ENCODE measurements at places on chromosomes 1 and 21.

DNA sequence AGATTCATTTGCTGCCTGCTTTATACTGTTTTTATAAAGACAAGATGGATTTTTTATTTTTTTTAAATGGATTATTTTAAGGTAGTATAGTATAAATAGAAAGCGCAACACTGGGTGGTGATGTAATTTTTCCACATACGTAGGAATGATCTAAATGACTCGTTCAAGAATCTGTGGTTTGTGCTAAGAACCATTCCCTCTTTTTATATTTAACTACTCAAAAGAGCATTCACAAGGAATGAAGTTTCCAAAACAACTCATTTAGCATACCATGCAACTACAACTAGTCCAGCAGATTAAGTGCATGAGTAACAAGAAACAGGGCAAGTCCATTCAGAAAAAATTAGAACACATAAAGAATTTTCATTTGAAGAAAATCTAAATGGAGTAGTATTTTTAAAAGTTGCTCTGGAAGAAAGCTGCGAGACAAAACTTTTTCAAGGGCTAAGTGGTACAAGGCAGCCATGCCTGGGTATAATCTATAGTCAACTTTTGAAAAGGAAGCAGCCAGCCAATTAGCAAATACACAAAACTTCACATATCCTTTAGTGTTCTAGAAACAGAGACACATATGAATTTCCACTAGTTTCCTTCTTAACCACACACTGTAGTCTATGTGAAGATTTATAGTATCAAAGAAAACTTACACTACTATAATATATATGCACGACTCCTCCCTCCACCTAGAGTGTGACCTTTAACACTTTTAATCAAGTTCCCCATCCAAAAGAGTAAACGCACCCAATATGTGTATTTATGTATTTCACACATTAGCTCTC, 23.4 kb downstream of the GTF2B start:
- no peak for DNase-seq

DNA sequence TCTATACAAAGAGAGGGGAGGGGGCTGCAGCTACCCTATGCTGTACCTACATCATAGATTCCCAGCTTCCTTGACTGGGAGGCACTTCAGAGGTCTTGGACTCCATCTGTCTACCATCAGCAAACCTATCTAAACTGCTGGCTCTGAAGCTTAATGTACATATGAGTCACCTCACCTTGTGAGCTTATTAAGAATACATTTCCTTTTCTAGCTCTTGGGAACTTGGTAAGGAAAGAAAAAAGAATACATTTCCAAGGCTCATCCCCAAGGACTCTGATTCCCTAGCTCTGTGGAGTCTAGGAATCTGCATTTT, 50.0 kb upstream of the PRELP start:
- DNase-seq = no peak

DNA sequence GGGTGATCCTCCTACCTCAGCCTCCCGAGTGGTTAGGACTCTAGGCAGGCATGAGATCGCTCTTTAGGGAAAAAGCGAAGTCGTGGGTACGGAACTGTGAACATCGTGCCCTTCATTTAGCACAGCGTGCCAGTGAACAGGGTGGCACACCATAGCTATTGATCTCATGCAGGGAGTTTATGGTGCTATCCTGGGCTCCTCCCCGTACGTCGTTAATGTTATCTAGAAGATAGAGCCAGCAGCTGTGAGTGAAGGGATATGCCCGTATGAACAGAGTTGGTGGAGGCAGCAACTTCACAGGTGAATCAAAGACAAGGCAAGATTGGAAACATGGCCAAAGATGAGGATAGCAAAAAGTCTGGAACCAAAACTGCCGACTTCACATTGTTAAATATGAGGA, 11.2 kb downstream of the CLCN6 start:
- no peak for DNase-seq

- no peak for DNase-seq
These were observed 22.7 kb downstream of the COL6A1 start for GRCh38 chr21:46004168-46004861.

DNA sequence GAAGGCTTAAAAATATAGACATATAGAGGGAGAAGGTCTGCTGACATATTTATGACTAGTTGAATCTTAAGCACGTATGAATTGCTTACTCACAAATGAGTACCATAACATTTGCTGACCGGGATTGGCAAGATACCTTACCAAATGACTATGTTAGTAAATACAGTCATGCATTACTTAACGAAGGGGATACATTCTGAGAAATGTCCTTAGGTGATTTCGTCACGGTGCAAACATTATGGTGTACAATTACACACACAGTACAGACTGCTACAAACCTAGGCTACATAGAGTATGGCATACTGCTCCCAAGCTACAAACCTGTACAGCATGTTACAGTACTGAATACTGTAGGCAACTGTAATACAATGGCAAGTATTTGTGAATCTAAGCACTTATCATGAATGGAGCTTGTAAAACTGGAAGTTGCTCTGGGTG, 19.4 kb upstream of the UBE2U start:
- DNase-seq = no peak

- DNase-seq = no peak
These were observed 146.2 kb upstream of the KRTAP19-8 start for GRCh38 chr21:31184459-31184858.

All from DMS79 (cell line).